ENCODE measurements at places on chromosomes 2 and 18. TPM values are rescaled to one million over a fixed set of nuclear protein-coding genes. Genes with fewer than 3 reads are reported as not detected.

ERFE gene
- 8.5 TPM for total RNA-seq

ERICH2 gene
- total RNA-seq = not detected

CDH20 gene
- total RNA-seq = not detected

NAT8 gene
- not detected for total RNA-seq

KIAA2012 gene
- total RNA-seq = not detected

SPP2 gene
- total RNA-seq = not detected

TXNL4A gene
- total RNA-seq = 42.4 TPM

HOXD1 gene
- total RNA-seq = not detected

SKOR2 gene
- not detected for total RNA-seq

CHRNG gene
- 697 TPM for total RNA-seq
